ENCODE measurements at places on chromosomes 2 and 18.

DNA sequence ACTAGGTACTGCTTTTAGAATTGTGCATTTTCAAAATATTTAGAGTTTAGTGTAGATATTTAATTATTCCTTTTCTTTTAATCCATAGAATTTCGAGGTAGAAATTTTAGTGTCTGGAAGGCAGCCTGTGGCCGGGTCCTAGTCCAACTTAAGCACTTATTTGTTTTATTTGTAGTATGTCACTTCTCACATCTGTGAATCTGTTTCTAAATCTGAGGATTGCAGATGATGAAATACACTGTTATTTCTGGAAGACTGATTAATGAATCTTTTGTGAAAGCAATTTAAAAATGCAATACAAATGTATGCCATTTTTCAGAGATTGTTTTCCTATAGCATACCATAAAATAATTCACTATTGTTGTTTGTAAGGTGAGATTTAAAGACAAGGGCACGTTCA, 483.9 kb upstream of the TRIB2 start:
- no peak for DNase-seq

GRCh38 chr2:167842047-167842446, 405.3 kb downstream of the STK39 start:
- no peak for DNase-seq

- DNase-seq = no peak
These were observed 49.4 kb upstream of the PKDCC start for GRCh38 chr2:41998186-41999127.

GRCh38 chr2:240639566-240639965, 14.3 kb downstream of the GPR35 start:
- DNase-seq = no peak

GRCh38 chr18:13587937-13588336, 138.4 kb downstream of the FAM210A start:
- no peak for DNase-seq

DNA sequence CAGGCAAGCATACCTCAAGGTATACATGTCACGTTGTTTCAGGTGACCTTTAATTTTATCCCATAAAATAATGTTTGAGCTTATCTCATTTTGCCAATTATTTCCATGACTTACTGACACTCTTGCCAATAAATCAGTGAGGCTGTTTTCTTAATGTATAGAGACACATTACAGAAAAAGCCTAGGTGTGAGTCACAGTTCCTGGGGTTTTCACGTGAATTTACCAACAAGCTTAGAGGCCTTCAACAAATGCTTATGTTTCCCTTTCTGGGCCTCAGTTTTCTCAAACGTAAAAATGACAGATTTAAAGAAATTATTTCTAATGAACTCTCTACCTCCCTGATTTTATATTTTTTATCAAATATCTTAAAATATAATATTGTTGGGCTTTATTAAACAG, 517.5 kb upstream of the SPHKAP start:
- DNase-seq = no peak

- DNase-seq = no peak
These were observed 29.0 kb upstream of the GIGYF2 start for GRCh38 chr2:232667989-232668583.

DNA sequence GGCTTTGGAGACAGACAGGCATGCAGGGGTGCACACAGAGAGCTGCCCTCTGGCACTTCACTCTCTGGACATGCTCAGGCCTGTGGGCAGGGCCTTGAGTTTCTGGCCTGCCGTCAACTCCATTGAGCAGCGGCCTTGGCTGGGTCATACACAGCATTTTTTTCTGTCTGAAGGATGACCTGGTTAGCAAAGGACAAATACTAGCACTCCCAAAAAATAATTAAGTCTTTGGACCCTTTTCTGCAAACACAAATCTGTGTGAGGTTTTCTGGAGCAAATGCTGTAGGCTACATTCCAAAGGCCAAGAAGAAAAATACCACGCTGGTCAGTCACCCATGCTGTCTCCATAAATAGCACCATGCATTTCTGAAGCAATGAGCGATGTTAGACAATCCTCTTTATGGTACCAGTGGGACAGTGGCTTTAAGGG, 124.7 kb upstream of the CTAGE1 start:
- no peak for DNase-seq

DNA sequence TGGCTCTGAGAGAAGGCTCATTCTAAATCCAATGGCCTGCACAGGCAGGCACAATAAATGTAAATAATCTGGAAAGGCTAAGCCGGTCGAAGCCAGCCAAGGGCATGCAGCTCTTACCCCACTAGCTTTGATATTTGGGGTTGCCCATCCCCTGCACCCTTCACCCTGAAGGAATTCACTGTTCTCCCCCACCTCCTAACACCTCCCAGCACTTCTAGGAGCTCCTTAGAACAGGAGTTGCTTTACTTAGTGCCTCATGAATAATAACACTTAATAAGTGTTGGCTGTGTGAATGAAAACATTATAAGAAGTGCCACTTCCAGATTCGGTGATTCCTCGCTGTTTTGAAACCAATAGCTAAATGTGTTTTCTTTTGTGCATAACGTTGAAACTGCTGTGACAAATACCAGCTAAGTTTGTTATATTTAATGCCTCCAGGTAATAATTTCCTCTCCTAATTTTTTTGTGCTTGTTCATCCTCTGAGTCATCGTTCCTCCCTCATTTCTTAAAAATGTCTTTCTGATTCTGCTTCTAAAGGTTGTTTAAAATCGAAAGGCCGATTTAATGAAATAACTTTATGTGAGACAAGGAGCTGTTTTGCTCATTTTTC, 458.8 kb downstream of the METTL4 start:
- DNase-seq = no peak

Data from stimulated activated CD4-positive, alpha-beta T cell treated with anti-CD3 and anti-CD28 coated beads, Interleukin-15, amount 100 ng/mL, for 48 hours (primary cell).